ENCODE measurements at places on chromosomes 6 and 20. TPM values are rescaled to one million over a fixed set of nuclear protein-coding genes. Genes with fewer than 3 reads are reported as not detected.

DNA sequence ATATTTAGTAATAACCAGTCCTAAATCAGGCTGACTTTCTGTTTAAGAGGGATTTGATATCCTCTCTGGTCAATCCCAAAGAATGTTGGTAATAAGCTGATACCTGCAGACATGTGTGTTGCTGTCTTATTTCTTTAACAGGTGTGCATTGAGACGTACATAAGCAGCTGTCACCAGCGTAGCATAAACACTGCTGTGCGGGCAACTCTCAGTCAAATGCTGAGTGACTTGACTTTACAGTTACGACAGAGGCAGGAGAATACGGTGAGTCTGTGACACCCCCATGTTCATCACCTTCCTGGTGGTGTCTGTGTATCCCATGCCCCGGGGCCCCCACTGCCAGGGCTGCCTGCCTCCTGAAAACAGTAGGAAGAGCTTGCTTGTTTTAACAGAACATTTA, 20.1 kb upstream of the PBOV1 start:
- DNase-seq: no peak

Gene ZSWIM3
- total RNA-seq: 6.8 TPM

Gene OPRM1
- not detected for total RNA-seq

GRCh38 chr20:62051144-62051543, 14.5 kb downstream of the TAF4 start:
- DNase-seq: no peak

DNA sequence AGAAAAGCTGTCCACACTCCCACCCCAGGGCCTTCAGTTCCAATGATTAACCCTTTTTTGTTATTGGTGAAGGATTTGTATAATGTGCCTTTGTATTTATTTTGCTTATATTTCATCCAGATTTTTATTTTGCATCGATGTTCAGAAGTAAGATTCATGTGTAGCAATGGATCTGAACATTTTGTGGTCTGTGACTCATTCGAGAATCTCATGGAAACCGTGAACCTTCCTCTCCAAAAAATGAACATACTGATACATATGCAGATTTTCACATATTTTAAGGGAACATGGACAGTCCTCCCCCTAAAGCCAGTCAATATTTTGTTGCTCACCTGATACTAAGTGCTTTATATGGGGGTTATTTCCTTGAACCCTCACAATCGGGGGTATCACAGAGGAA, 421.8 kb upstream of the SOX4 start:
- DNase-seq: no peak

- DNase-seq: peak; percentile 34
Measured at GRCh38 chr6:119979862-119980261, 630.3 kb upstream of the MAN1A1 start.

DNA sequence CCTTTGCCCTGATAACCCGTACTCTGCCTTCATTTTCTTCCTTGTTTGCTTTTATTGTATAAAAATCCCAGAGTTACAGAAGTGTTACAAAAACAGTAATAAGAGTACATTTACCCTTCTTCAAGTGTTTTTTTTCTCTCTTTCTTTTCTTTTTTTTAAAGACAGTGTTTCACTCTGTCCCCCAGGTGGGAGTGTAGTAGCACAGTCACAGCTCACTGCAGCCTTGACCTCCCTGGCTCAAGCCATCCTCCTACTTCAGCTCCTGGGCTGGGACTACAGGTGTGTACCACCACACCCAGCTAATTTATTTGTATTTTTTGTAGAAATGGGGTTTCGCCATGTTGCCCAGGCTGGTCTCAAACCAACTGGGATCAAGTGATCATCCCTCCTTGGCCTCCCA, 402.7 kb downstream of the CDKAL1 start:
- no peak for DNase-seq

Gene TFAP2D
- total RNA-seq: not detected

DNA sequence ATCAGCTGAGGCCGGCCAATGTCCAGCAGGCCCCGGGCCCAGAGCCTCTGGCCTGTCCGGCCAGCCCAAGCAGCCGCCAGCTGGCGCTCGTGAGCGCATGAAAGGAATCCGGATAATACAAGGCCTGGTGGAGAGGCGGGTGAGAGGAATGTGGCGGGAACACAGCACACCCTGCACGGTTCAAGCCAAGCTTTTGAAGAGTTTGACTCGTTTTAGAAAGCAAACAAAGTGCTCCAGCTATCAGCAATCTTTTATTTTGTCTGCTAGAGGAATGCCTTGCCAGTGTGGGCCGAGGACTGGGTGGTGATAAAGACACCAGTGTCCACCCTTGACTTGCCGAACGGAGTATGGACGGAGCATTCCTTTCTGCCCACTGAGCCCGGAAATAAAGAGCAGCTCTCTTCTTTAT, 9.3 kb upstream of the NEDD9 start:
- DNase-seq: no peak

- DNase-seq: no peak
Measured at GRCh38 chr20:12722091-12722490, 286.7 kb upstream of the SPTLC3 start.

Gene GRIK2
- total RNA-seq: not detected

DNA sequence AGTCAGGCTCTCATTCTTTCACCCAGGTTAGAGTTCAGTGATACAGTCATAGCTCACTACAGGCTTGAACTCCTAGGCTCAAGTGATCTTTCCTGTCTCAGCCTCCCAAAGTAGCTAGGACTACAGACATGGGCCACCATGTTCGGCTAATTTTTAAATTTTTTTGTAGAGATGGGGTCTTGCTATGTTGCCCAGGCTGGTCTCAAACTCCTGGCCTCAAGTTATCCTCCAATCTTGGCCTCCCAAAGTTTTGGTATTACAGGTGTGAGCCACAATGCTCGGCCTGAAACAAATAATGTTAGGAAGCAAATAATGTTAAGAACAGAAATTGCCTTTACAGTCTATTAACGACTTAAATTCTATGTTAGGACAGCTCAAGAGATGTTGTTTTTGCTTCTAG, 1.8 kb upstream of the UBR2 start:
- no peak for DNase-seq

GRCh38 chr6:103011605-103012004, 1618.1 kb downstream of the GRIK2 start:
- DNase-seq: peak; percentile 11

Gene IGF2R
- total RNA-seq: 33.8 TPM

DNA sequence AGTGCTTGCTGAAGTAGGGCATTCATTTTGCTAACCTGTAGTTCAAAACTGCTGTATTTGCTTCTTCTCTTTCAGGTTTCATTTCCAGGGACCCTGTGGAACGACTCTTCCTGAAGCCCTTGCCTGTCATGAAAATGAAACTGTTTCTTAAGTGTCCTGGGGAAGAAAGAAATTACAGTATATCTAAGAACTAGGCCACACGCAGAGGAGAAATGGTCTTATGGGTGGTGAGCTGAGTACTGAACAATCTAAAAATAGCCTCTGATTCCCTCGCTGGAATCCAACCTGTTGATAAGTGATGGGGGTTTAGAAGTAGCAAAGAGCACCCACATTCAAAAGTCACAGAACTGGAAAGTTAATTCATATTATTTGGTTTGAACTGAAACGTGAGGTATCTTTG, 3.4 kb upstream of the NOL7 start:
- peak; percentile 32 for DNase-seq

DNA sequence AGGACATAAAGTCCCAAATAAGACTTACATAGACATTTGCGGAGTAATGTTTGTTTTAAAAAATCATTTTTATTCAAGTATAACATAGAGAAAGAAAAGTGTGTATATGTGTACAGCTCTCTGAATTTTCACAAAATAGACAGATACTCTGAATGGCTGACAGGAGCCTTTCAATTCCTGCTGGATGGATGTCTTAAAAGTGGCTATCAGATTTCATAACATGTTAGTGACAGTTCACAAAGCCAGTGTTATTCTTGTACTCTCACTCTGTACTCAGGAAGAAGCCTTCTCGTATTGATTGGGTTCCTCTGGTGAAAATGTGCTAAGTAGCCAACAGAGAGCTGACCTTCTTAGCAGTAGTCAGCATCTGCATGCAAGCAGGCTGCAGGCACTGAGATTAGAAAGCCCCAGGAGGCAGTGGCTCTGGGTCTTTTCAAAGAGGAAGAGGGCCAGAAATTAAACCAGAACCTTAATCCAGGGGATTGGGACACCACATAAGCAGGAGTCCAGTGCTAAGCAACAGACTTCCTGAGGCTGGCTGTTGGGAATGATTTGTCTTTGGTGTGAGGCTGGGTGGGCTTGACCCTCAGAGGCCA, 19.7 kb downstream of the SLC17A4 start:
- no peak for DNase-seq

Gene NEURL2
- total RNA-seq: 9.9 TPM

Gene USP49
- total RNA-seq: 17.8 TPM
